ENCODE measurements at places on chromosomes 5 and 9.

DNA sequence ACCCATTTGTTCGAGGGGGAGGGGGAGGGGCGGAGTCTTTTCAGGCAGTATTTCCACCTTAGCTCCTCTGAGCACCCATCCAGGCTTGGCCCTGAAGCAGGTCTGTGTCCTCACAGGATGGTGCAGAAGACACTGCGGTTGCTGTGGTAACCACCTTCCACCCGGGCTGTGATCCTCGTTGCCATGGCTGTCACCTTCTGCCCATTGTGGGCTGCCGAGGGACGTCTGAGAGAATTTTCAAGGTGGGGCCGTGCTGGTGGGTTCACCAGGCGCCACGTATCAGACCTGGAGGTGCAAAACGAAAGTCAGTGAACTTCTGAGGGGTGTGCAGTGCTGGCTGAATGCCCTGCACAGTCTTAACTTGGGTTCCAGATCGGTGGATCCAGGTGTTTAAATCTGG, 26.7 kb downstream of the POLR1E start:
- no peak for DNase-seq

DNA sequence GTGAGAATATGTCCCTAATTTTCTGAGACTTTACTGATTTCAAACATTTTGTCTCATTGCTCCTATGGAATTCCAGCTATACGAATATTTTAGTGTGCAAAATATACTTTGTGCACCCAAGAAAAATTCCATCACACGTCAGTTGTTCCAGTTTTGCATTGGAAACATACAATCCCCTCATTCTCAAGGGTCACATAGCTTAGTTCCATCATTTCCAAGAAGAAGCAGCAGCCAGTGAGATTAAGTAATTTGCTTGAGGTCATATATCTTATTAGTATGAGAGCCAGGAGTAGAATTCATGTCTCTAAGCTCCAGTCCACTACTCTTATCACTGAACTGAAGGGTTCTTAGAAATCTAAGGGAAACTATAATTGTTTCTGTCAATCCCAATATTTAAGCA, 746.7 kb upstream of the C9orf72 start:
- no peak for DNase-seq

- no peak for DNase-seq
Measured at GRCh38 chr5:159083548-159084452, 15.9 kb downstream of the EBF1 start.

GRCh38 chr5:118257066-118257465, 731.3 kb downstream of the DTWD2 start:
- DNase-seq = no peak

GRCh38 chr9:130237076-130237475, 28.5 kb upstream of the HMCN2 start:
- no peak for DNase-seq

All from head of caudate nucleus (tissue), 42 donors.